ENCODE measurements at places on chromosomes 5 and 9. TPM values are rescaled to one million over a fixed set of nuclear protein-coding genes. Genes with fewer than 3 reads are reported as not detected.

- peak; percentile 89 for DNase-seq
Observed at GRCh38 chr5:177446200-177447065, at the start of gene PRR7. PRR7 (plus strand) TSS chr5:177446814; CDS start chr5:177455068, 8,254 bp downstream.

Gene PDE6A
- polyA plus RNA-seq = 1.5 TPM

- DNase-seq = no peak
Observed at GRCh38 chr5:82356021-82356420, 77.9 kb upstream of the RPS23 start.

Gene GMCL2
- polyA plus RNA-seq = not detected

DNA sequence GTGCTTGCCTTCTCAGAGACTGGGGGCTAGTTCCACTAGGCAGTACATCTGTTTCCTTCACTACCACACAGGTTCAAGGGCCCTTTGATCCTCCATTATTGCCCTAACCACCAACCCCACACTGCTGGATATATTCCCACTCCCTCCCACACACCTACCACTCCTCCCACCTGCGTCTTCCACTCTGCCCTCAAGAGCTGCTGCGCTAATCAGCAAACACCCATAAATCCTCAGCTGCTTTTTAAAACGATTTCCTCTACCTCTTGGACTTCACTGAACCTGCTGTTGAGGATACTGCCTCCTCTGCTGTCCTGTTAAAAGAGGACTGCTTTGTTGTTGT lies 120.9 kb downstream of the MAPKAP1 start:
- no peak for DNase-seq

GRCh38 chr5:106940986-106941385 lies 729.8 kb downstream of the EFNA5 start:
- DNase-seq = no peak

Gene SPINK13
- not detected for polyA plus RNA-seq

GRCh38 chr5:125439243-125439642 lies 692.8 kb upstream of the ZNF608 start:
- no peak for DNase-seq

DNA sequence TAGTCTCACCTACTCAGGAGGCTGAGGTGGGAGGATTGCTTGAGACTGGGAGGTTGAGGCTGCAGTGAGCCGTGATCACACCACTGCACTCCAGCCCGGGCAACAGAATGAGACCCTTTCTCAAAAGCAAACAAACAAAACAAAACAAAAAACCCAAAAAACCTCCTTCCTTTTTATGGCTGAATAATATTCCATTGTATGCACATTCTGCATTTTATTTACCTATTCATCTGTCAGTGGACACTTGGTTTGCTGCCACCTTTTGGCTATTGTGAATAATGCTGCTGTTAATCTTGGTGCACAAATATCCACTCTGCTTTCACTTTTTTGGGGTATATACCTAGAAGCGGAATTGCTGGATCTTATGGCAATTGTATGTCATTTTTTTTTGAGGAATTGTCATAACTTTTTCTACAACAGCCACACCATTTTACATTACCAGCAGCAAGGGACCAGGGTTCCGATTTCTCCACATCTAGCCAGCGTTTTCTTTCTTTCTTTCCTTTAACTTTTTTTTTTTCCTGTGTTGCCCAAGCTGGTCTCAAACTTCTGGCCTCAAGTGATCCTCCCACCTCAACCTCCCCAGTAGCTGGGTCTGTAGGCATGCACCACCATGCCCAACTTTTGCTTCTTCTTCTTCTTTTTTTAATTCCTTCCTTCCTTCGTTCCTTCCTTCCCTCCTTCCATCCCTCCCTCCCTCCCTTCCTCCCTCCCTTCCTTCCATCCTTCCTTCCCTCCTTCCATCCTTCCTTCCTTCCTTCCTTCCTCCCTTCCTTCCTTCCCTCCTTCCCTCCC lies 30.6 kb downstream of the NKX2-5 start:
- DNase-seq = no peak

DNA sequence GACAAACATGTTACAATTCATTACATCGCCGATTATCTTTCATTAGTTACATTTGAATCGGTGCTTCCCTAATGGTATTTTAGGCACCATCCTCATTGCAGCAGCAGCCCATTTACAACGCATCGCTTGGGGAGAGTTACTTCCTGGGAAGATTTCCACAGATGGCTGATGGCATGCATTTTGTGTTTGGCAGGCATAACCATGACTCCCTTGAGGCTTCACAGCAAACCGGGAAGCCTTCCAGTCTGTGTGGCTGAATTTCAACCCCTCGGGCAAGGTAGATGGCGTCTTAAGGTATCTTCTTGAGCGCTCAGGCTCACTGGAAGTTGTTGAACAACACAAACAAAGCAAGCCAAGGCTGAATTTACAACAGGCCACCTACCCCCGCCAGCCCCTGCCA lies 1.6 kb upstream of the DNAH5 start:
- peak; percentile 27 for DNase-seq
